ENCODE measurements at places on chromosomes 13 and 19. TPM values are rescaled to one million over a fixed set of nuclear protein-coding genes. Genes with fewer than 3 reads are reported as not detected.

The RHPN2 gene
- 1.1 TPM for total RNA-seq

The SYCN gene
- not detected for total RNA-seq

The SLC27A1 gene
- total RNA-seq, result 48.1 TPM

The CALR3 gene
- total RNA-seq, result not detected

The C19orf81 gene
- total RNA-seq, result 6.4 TPM

The SLC7A10 gene
- total RNA-seq, result 2.8 TPM

The ELSPBP1 gene
- total RNA-seq, result not detected

The SLC46A3 gene
- 23.4 TPM for total RNA-seq

The PCDH20 gene
- total RNA-seq, result 0.06 TPM

The UBA52 gene
- total RNA-seq, result 1,137 TPM

The TPGS1 gene
- total RNA-seq, result 123 TPM

The OR7D2 gene
- 0.06 TPM for total RNA-seq

The TNFRSF19 gene
- 2.1 TPM for total RNA-seq

The SULT2A1 gene
- 5,138 TPM for total RNA-seq

The NLRP4 gene
- total RNA-seq, result not detected

The MICU2 gene
- 101 TPM for total RNA-seq

The ZNF440 gene
- 4.0 TPM for total RNA-seq

The ARRDC2 gene
- total RNA-seq, result 4.7 TPM

Data from adrenal gland (tissue), 19 donors.